ENCODE measurements at places on chromosomes 5 and 9.

- no peak for DNase-seq
Measured at GRCh38 chr5:76294573-76294972, 108.5 kb upstream of the IQGAP2 start.

DNA sequence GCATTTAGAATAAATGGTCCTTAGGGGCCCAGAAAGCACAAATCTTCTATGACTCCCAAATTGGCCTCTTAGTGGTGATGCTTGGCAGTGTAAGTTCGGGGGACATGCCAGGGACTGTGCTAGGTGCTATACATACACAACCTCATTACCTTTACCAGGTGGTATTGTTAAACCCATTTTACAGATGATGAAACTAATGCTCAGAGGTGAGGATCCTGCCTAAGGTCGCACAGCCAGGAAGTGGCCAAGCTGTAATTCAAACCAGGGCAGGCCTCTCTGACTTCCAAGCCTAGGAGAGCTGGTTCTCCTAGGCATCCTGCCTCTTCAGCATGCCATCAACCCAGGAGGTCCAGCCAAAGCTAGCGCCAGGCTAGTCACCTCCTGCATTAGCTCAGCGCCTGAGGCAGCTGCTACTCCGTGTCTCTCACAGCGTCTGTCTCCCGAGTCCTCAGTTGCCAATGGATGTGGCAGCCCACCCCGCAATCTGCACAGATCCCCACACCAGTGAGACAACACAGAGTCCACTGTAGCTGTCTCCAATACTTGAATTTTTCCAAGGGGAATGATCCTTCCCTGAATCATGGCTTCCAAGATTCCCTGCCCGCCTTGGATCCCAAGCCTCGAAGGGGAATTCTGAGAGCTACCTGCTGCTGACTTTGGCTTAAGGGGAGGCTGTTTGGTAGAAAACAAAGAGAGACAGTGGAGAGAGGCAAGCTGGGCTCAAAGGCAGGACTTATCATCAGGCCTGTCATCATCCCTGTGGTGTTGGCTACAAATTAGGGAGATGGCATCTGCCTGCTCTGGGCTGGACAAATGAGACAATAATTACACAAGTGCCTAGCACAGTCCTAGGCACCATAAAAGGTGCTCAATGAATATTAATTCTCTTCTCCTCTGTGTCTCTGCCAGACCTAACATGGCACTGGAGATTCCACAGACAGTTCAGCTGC lies 52.6 kb downstream of the CRB2 start:
- no peak for DNase-seq

DNA sequence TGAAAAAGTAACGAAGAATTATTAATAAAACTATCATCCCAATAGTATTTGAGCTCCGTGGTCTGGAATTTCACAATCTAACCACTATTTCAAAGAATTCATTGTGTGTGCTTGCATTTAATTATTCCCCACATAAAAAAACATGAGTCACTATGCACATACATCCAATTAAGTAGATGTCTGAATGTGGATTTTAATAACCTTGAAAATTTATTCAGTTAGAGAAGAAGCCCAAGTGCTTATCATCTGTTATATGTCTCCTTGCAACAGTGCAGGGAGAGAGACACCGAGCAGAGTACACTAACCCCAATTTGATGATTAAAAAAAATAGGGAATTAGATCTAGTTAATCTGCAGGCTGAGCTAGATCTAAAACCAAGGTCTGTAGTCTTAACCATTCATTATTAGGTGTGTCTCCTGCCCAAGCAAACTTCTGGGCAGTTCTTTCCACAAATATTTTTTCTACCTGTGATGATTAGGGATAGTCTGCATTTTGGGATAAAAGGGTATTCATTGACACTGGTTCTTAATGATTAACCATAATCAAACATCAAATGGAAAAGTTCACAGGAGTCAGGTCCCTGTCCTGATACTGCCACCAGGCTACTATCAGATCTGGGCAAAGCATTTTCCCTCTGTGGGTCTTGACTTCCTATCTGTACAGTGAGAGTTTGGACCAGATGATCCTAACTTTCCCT lies 164.2 kb downstream of the GRIA1 start:
- no peak for DNase-seq

DNA sequence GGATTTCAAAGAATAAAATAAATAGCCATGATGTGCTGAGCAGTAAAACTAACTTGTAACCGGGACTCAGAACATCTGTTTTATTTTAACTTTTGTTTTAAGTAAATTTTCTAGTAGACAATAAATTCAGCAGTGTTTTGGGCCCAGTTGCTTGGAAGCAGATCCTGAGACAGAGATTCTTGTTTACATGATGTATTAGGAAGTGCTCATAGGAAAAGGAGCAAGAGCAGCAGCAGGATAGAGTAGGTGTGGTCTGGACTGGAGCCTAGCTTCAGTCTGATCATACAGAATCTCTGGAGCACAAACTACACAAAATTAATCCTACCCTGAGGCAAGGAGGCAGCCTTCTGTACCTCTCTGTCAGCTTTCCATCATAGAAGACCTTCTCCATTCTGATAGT lies 139.2 kb upstream of the CCNH start:
- no peak for DNase-seq

DNA sequence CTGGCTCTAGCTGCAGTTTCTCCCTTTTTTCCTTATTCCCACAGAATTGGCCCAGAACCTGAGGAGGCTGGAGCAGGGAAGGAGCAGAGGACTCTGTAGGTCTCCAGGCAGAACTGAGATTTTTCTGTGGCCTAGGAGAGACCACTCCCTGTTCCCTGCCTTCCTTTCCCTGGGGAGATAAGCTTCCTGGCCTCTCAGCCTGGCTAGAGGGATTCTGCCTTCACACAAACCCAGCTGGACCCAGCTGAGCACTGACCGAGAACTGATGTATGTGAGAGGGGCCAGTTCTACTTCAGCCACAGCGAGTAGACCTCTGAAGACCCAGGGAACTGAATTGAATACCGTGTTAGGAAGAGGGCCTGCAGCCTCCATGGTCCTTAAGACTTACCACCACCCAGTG lies 48.0 kb downstream of the RUSC2 start:
- no peak for DNase-seq

DNA sequence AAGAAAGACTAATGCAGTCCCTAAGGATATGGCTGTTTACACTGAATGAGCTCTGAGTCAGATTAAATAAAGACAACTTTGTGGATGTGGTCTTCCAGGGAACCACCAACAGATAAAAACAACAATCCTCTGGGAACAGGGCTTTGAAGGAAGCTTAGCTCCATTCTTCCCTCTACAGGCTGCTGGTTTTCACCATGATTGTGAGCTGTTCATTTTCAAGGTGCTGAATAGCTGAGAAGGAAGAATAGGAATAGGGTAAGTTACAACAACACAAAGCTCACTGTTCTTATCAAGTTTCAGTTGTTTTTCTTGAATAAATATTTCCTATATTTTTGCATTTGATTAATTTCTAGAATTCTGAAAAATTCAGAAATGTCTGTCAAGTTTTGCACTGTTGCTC lies 25.9 kb upstream of the PTAR1 start:
- no peak for DNase-seq

GRCh38 chr5:72390836-72391235 lies 70.7 kb downstream of the PTCD2 start:
- DNase-seq, result no peak

DNA sequence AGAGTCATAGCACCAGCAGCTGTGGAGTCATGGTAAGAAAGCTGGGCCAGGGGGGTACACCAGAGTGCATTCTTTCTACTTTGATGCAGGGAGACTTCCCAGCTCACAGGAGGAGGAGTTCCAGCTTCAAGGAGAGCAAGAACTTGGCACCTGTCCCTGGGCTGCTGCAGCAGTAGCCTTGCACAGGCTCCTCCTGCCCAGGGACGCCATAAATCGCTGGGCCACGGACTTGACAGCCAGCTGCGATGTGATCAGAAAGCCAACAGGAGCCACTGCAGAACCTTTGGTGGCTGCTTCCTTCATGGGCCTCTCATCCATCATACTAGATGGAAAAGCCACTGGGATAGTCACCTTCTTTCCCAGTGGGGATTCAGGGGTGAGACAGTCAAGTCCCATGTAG lies 234.7 kb downstream of the NMUR2 start:
- DNase-seq, result no peak

DNA sequence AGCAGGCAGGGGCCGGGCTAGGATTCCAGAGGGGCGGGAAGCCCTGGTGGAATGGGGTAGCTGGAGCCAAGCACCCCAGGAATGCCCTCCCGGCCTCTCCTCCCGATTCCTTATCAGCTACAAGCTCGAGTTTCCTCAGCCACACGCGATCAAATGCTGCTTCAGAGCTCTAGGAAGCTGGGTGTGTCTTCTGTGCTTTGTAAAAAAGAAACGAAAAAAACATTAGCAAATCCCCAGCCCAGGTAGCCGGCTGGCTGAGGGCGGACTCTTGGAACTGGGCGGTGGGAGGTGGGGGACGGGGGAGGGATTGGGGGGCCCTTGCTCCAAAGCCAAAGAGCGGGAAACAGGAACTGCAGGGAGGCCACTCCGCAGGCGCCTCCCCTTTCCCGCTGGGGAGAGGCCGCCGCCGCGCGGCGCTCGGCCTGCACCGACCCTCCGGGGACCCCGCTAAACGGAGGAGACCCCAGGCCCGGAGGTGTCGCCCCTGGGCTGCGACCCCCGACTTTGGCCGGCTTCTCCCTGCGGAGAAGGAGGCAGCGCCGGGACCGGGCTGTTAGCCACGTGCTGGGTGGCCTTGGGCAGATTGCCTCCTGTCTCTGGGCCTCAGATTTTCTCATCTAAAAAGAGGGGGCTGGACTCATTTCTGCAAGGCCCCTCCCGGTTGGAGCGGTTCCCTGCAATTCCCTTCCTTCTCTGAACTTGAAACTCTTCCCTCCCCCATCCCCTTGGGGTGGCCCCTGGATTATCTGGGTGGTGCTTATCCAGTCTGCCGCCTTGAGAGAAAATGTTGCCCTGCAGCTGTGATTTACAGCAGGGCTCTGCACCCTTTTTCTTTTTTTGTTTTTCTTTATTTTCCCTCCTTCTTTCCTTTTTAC lies 40.9 kb upstream of the FABP6 start:
- DNase-seq, result no peak

DNA sequence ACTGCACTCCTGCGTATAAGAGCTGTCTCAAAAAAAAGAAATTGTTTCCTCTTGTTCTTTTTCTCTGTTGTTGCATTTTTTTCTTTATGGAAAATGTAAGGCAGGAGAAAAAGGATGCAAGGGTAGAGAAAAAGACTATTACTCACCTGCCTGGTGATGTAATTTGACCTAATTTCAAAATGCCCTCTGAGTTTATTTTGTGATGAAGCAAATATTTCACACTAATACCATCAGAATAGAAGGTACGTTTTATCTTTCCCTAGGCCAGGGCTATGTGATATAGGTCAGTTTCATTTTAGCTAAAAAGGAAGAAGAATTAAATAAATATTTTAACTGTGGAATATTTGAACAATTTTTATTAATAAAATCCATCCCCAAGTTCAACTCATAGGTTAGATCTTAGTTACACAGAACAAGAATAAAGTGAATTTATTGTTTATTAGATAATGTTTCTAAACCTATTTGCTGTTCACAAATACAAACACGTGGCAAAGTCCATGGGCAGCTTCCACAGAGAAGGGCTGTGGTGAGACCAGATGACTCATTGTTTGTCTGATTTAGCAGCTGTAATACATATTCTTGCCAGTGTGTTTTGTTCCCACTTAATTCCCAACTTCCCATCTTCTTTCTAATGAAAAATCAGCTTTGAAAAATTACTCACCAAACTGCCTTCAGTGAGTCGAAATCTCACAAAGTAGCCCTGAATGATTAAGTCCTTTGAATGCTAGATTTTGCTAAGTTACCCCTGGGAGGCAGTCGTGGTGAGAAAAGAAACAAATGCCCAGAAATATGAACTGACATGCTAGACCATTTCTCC lies 52.8 kb upstream of the CCDC112 start:
- DNase-seq, result no peak

GRCh38 chr5:164553851-164554250 lies 1048.4 kb downstream of the MAT2B start:
- no peak for DNase-seq

- DNase-seq, result no peak
Measured at GRCh38 chr5:10452768-10453331, 11.2 kb downstream of the ROPN1L start.

- no peak for DNase-seq
Measured at GRCh38 chr9:114895521-114895991, 34.8 kb downstream of the TNFSF8 start.

- DNase-seq, result no peak
Measured at GRCh38 chr5:175603987-175604739, 53.7 kb upstream of the HRH2 start.

DNA sequence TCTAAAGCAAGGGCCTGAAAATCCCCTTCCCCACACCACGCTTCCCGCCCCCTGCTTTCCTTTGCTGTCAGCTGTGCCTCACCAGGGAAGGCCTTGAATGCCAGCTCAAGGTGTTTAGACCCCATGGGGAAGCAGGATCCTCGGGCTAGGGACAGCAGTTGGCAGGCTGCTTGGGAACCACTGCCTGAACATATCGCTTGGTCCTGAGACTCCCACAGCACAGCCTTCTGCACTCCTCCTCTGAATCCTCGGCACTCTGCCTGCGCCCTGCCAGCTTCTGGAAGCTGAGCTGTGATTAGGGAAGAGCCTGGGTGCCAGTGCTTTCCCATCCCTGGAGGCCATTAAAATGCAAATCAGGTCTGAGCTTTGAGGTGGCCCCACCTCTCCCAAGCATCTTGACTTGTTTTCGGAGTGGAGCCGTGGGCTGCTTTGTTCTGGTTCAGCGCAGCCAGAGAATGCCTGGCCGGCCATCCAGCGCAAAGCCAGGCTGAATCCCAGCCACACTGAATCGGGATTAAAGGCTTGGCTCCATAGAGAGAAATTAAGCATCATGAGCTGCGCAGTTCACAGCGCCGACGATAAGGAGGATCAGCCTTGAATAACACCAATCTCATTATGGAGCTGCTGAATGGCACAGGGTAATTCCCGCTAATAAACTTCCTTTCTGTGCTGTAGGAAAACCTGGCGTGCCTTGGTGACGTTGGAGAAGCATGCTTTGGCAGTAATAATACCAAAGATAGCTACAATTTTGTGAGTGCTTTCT lies 40.0 kb downstream of the AMBP start:
- DNase-seq, result no peak

GRCh38 chr5:159249158-159249557 lies 13.9 kb upstream of the UBLCP1 start:
- no peak for DNase-seq

DNA sequence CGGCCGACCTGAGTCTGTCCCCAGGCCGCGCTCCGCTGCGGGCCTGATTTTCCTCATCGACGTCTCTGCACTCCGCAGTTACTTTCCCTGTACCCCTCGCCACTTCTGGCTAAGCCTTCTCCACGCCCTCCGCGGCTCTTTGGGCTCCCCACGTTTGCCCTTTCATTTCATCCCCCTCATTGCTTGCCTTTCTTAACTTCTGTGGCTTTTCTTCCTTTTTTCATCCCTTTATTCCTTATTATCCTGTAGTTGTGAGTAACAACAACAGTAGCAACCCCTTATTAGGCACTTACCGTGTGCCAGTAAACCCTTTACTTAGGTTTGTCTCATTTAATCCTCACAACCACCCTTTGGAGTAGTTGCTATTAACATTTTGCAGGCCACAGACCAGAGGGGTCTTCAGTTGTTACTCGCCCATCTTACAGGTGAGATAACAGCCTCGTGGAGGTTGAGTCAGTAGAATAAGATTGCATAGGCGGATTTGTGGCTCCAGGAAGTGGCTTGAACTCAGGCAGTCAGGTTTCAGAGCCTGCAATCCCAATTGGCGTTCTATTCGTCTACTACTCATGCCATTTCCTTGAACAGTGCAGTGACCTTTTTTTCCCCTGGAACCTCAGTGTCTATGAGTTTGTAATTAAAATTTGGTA lies 724 bp downstream of the TCERG1 start:
- no peak for DNase-seq
